ENCODE measurements at places on chromosomes 13 and 19.

DNA sequence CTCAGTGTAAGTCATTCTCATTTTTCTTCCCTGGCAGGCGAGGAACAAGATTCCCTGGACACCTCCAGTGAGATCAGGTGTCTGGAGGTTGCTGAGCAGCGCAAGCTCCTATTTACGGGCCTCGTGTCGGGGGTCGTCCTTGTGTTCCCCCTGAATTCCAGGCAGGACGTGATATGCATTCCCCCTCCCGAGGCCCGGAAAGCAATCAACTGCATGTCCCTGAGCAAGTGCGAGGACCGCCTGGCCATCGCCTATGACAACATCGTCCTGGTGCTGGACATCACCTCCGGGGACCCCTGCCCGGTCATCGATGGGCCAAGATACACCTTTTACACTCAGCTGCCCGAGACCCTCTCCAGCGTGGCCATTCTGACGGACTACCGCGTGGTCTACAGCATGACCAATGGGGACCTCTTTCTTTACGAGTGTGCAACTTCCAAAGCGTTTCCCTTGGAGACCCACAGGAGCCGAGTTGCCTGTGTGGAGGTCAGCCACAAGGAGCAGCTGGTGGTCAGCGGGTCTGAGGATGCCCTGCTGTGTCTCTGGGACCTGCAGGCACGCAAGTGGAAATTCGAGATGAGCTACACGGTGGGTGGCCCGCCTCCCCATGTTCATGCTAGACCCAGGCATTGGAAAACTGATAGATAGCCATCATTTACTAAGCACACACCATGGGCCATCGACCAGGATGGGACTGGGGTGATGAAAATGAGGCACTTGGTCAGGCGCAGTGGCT is 21.5 kb upstream of the SIN3B start:
- no peak for DNase-seq

- DNase-seq = no peak
These were observed 7.7 kb upstream of the NUDT15 start for GRCh38 chr13:48029859-48030258.

- DNase-seq = no peak
These were observed 23.5 kb upstream of the SIGLEC11 start for GRCh38 chr19:49984491-49984890.

DNA sequence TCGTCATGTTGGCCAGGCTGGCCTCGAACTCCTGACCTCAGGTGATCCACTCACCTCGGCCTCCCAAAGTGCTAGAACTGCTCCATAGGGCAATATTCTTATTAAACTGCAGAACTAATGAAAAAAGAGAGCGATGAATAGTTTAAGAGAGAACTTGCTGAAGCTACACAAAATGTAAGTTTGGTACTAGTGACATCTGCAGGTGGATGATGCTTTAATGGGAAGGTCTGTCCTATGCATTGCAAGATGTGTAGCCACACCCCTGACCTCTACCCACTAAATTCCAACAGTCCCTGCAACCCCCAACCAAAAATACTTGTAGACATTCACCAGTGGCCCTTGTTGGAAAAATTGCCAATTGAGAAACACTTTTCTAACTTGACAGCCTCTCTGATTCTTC is 117.8 kb downstream of the NALCN start:
- DNase-seq = no peak

DNA sequence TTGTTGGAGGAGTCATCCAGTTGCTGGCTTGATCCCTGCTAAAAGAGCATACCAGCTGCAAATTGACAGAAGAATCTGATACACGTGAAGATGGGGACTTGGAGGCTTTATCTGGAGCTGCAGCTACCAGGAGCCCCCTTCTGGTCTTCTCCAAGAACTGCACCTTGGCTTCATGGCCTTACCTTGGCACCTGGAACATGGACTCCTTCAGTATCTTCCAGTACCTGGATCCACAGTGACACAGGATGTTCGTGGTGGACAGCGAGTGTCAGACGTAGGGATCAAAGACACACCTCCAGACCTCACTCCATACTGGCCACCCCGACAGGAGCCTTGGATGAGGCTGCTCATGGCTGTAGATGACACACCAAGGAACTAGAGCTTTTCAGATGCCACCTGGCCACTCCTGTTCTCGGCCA is 9.9 kb upstream of the ACSBG2 start:
- DNase-seq = no peak

DNA sequence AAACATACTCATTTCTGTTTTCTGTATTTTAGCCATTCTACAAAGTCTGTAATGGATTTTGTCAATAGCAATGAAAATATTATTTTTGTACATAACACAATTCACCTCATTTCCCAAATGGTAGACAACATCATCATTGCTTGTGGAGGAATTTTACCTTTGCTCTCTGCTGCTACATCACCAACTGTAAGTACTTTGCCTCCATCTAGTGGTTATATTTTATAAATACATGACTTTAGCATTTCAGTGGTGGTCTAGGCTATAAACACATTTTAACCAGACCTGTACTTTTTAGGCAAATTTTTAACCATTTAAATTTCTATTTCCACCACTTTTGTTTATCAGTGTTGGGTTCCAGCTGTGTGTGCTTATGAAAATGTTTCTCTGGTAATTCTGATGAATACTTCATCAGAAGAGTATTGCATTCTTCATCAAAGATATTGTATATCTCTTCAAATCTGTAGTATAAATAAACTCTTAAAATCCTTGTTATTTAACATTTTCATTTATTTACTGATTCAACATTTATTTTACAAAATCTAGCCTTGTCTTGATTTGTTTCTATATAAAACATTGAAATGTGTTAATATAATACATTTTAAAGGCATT is 222.4 kb downstream of the NBEA start:
- DNase-seq = no peak

GRCh38 chr19:4649392-4650047 is 10.2 kb downstream of the TNFAIP8L1 start:
- no peak for DNase-seq

- no peak for DNase-seq
These were observed at the start of gene HCST for GRCh38 chr19:35901854-35902661. TSS of gene HCST (plus strand) at chr19:35902529. CDS start at chr19:35902594, 65 bp downstream.

DNA sequence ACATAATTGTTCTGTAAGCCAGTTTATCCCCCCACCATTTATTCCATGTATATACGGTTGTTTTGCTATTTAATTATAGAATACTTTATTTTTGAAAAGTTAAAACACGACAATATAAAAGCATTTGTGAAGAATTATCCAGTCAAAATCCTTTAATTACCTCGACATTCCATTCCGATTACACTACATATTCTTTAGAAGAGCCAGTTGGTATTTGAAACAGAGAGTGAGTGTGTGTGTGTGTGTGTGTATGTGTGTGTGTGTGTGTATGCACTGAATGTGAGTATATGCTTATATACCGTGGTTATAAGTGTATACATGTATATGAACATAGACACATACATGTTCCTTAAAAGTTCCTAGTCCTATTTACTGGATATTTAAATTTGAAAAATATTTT is 87.8 kb upstream of the KLF5 start:
- DNase-seq = no peak

DNA sequence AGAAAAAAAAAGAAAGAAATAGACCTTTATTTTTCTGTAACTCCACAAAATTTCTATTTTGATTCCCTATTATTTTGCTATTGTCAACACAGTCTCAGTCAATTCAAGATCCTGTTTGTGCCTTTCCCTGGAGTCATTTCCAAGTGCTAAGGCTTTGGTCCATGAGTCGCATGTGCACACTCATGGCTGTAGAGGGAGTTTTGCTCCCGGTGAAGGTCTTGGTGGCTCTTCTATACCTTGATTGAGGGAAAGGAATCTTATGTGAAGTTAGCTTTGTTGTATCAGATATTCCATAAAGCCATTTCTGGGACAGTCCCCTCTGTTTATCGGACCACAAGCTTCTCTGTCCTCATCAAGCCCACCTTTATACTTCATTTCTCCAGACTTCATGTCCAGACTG is 58.7 kb upstream of the ALOX5AP start:
- DNase-seq = no peak

GRCh38 chr19:10363789-10364281 is 16.5 kb downstream of the TYK2 start:
- no peak for DNase-seq

- DNase-seq = peak; percentile 50
These were observed 78.8 kb downstream of the SOX1 start for GRCh38 chr13:112145551-112146360.

GRCh38 chr13:59229401-59229800 is 934.3 kb downstream of the DIAPH3 start:
- DNase-seq = no peak

DNA sequence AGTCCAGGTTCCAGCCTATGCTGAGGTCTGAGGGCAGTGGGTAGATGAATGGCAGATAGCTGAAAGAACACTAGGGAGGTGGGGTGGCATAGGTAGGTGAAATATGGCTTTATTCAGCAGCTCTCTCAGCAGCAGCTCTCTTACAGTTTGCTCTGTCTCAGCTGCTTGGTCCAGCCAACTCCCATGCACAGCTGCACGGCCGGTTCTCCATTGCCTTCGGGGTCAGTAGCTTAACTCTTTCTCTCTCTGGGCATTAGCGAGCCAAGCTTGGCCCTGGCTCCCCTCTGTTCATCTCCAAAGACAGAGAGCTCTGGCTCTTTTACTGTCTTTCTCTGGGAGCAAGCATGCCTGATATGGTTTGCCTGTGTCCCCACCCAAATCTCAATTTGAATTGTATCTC is 151.9 kb downstream of the MYO16 start:
- no peak for DNase-seq

GRCh38 chr13:43426355-43426754 is 360.4 kb downstream of the ENOX1 start:
- DNase-seq = no peak

- no peak for DNase-seq
These were observed 287.5 kb upstream of the HTR2A start for GRCh38 chr13:47184321-47184720.

- DNase-seq = no peak
These were observed 4.7 kb downstream of the NKPD1 start for GRCh38 chr19:45156011-45156630.

DNA sequence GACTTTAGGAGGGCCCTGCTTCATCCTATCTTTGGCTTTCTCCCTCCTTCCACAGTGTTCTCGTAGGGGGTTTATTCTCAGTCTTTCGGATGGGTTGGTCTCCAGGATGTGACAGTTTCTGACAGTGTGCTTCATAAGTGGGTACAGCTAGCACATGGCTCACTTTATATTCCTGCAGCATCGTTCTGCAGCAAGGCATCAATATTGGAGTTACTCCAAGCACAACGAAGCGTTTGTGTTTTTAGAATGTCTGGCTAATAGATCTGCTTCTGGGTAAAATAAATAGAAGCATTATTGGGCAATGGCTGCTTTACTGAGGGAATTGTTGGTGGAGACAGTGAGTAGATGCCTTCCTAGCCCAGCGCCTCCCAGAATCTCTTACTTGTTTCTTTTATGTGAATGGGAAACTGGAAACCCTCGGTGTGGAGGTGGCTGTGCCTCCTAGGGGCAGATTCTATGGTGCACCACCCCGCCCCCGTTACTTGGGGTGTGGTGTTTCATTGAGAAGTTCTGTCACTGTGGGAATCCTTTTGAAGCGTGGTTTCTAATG is 2.0 kb downstream of the FARP1 start:
- DNase-seq = no peak

GRCh38 chr13:50123515-50123861 is 108.2 kb downstream of the KCNRG start:
- DNase-seq = no peak
